ENCODE measurements at places on chromosomes 5 and 9.

GRCh38 chr9:127020036-127020801, 102.2 kb downstream of the ANGPTL2 start:
- DNase-seq = no peak

- DNase-seq = no peak
These were observed 1118.5 kb downstream of the PTPRD start for GRCh38 chr9:9494336-9494735.

DNA sequence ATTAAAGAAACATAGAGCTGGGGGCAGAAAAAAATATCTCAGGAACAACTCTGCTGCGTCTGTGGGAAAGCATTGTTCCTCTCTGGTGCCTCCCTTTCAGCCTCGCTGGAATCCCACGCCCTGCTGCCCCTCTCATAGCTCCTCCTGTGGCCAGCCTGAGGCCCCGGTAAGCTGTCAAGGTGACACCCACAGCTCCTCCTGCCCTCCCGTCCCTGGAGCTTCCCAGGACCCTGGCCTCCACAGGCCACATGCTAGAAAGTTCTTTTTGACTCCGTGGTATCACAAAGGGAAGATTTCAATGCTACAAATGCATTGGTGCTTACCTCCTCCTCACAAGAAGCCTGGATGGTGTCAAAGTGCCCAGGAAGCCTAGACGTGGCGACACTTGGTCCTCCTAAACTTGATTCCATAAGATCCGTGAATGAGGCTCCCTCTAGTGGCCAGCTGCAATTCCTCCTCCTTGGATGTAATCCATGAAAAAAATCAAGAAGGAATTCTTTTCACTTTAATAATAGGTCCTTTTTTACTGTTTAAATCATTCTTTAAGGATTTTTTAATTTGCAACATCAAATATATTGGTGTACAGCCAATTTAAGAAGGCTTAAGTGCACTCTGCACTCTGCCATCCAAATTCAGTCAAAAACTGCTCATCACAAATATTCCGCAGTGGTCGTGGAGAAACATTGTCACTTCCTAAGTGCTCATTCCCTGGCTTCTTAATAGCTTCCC, 104.9 kb downstream of the CFAP90 start:
- DNase-seq = peak; percentile 69

GRCh38 chr5:56683733-56684132, 131.6 kb upstream of the MAP3K1 start:
- no peak for DNase-seq

- peak; percentile 32 for DNase-seq
These were observed 101.7 kb downstream of the ZNF354C start for GRCh38 chr5:179161901-179162300.

GRCh38 chr5:104088876-104089778, 526.5 kb upstream of the NUDT12 start:
- DNase-seq = no peak

- DNase-seq = no peak
These were observed 22.8 kb upstream of the DTWD2 start for GRCh38 chr5:119011186-119011585.

DNA sequence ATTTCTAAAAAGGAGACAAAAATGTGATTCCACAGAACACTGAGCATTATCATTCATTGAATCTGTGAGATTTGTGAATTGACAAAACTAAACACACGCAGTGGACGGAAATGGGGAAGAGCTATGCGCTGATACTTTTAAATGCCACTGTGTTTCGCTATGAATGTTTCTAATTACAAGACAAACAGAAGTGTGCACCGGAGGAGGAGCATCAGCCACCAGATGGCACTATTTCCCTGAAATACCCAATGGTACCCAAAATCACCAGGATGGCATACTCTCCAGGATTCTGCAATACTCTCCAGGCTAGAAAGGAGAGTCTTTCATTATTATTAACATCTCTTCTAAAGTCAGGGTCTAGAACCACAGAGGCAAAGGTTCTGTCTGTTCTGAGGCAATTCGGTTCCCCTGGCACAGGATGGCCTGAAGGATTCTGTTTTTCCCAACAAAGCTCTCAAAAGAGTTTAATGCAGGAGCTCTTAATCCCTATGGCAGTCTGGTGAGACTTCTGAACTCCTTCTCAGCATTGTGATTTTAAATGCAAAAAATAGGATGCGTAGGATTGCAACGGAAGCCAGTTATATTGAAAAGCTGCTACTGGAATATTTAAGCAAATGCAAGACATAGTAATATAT, 13.8 kb upstream of the PUM3 start:
- DNase-seq = peak; percentile 72

GRCh38 chr5:23053846-23054245, 200.7 kb upstream of the CDH12 start:
- no peak for DNase-seq

DNA sequence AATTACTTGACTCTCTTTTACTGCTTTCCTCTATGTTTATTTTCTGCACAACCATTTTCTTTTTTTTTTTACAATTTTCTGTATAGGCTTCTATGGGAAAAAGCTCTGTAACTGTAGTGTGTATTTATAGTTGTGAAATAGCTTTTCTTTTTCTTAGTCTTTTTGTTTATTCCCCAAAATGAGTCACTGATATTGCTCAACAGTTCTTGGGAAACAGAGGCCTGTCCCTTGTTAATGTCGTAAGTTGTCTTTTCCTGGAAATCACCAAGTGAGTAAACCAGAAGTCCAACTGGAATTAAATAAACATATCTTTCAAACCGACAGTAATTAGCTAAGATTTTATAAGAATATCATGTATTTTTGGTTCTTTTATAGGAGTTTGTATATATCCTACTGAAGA, 325.1 kb upstream of the PRR16 start:
- no peak for DNase-seq

- DNase-seq = no peak
These were observed 2.2 kb upstream of the SHROOM1 start for GRCh38 chr5:132832612-132833011.

DNA sequence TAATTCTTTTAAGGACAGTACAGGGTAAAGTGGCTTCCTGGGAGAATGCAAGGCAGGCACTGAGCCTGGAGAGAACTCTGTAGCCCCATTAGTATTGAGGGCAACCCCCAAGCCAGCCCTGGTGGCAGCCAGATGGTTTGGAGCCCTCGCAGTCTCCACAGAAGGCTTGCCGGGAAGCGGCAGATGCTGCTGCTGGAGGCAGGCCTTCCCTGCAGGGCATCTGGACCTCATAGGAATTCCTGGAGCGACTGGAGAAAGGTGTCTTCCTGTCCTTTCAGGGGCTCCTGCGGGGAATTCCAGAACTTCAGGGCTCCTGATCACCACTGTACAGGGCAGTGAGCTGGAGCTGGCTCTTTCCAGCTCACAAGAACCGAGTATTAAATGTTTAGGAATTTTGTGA, 167.5 kb downstream of the INSYN2B start:
- no peak for DNase-seq

GRCh38 chr5:179953987-179954386, 46.3 kb upstream of the TBC1D9B start:
- DNase-seq = no peak

- DNase-seq = no peak
These were observed 237.8 kb upstream of the GAS1 start for GRCh38 chr9:87184956-87185642.

GRCh38 chr9:130791303-130791894, 43.7 kb upstream of the ABL1 start:
- DNase-seq = no peak

DNA sequence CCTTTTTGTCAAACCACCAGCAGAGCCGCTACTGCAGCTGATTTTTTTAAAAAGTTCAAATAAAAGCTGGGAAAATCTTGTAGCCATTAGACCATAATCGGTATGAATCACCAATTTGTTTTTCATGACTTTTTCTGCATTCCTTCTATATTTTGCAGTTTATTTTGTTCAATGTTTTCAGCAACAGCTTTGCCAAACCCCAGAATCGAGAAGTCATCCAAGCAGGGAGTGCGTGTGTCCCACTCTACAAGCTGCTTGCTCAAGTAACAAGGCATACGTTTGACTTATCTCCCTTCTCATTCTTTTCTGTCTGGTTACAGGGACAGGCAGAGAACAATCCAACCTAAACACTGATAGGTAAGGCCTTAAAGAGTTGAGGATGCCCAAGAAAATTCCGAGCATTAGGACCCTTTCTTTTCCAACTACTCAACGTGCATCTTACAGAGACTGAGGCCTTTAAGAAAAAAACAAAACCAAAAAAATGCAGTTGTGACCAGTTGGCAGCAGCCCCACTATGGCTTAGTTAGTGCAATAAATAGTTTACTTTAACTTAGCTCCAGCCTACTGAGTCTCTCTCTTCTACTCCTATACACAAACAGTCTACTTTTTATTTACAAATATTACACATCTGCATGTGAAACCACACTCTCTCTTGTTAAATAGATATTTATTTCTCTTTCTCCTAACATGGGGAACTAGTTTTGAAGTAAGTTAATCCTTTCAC, 134.7 kb upstream of the SLIT3 start:
- DNase-seq = no peak

GRCh38 chr5:41334758-41335157, 121.4 kb upstream of the C6 start:
- no peak for DNase-seq

DNA sequence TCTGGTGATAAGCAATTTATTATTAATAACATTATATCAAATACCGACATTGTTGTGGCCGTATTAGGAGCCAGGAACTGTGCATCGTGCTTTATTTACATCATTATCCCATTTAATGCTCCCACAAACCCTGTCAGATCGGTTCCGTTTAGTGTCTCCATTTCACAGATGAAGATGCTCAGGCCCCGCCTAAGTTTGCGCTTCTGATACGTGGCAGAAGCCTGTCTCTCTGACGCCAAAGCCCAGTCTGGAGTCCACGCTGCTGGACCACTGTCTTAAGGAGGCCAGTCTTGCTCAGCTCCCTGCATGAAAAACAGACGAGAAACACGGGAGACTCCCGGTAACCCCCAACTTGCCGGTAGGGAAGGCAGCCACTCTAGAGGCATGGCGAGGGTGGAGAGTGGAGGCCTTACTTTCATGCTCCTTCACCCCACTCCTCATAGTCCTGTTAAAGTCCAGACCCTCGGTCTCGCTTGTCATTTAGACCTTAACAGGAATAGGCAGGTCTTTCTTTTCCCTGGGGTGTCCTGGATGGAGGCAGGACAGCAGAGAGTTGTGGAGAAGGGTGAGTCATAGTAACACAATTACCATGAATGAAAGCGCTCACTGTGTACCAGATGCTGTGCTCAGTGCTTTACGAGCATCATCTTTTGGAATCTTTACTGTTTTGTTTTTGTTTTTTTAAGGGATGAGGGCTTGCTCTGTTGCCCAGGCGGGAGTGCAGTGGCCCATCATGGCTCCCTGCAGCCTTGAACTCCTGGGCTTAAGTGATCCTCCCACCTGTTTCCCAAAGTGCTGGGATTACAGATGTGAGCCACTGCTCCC, 872 bp downstream of the TXNDC15 start:
- DNase-seq = peak; percentile 55

DNA sequence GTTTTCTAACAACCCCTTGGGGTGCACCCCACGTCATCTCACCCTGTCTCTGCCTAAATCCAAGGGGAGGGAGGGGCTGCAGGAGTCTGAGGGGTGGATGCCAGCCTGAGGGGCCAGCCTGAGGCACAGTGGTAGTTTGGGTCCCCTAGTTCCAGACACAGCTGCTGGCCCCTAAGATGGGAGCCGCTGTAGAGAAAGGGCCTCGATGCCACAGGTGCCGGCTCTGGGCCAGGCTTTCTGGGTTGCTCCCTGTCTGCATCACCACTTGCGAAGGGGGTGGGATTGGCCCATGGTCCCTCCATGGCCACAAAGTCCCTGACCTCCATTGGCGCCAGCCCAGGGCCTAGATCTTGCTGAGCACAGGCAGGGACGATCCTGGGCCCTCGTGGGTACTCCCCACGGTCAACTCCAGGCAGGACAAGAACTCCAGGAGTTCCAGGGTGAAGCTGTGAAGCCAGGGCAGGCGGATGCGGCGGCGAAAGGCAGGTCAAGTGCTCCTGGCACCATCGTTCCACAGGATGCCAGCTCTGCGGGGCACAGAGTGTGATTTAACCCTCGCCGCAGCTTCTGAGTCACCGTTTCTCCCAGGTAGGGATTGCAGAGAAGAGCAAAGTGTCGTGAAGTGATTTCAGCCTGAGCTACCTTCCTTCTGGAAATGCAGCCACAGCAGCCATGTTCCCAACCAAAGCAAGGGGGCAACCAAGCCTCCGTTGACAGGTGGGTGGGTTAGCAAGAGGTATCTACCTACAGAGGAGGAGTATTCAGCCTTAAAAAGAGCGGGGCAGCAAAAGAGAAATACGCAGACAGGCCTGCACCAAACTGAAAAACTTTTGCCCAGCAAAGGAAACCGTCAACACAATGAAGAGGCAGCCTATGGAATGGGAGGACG, 41.6 kb upstream of the EXOC3 start:
- no peak for DNase-seq

DNA sequence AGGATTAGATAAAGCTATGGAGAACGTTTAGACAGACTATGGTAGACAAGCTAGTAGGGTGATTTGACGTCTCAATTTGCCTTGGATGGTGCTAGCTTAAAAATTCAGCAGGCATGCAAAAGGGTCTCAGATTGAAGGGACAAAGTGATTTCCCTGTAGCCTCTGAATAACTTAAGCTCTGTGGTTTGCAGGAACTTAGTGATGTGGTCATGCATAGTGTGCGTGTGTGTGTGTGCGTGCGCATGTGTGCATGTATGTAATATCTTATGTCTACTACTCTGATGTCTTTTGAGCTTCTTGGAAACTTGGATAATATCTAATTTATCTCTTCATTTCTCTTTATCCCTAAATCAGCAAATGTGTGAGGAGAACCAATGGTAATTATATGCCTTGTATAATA, 183.6 kb upstream of the TNC start:
- DNase-seq = no peak

- DNase-seq = peak; percentile 53
These were observed 208.8 kb upstream of the TAS2R1 start for GRCh38 chr5:9838916-9839315.

DNA sequence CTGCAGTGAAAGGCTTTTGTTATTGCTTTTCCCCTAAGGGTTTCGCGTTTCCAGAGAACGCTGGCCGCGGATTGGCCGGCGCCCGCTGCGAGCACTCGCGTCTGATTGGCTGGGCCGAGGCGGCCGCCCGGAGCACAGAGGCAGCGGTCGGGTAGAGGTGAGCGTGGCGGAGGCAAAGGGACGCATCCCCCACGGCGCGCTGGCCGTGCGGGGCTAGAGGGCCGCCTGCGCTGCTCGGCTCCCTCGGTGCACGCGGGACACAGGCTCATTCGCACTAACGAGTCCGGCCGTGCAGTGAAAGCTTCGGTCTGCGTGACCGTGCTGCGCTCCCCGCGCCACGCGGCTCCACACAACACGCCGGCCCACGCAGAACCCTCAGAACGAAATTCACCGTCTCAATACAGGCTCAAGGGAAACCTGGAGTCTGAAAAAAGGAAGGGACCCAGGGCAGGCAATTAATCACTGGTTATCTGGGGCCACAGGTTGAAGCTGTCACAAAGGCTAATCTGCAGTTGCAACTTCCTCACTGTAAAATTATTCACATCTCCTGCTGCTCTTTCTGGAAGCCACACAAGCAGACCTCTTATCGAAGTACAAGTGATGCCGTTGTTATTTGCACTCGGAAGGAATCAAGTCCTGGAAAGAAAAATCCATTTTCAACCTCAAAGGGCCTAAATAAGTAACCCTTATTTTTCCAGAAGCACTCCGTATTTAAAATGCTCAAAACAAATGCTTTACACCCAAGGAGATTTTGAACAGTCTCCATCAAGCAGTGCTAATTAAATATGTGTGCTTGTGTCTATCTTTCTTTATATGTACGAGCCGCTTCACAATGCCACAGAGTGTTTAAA, 94.6 kb downstream of the ZNF608 start:
- DNase-seq = peak; percentile 98

GRCh38 chr9:120365386-120365785, 214.6 kb downstream of the CDK5RAP2 start:
- DNase-seq = no peak

GRCh38 chr5:78888580-78889368, 96.3 kb downstream of the ARSB start:
- no peak for DNase-seq
